ENCODE measurements at places on chromosomes 13 and 19.

- no peak for DNase-seq
Measured at GRCh38 chr13:24250376-24251057, 58.9 kb upstream of the C1QTNF9 start.

- DNase-seq: no peak
Measured at GRCh38 chr13:33690354-33690753, 127.6 kb upstream of the RFC3 start.

- DNase-seq: no peak
Measured at GRCh38 chr19:7605490-7606222, 10.0 kb downstream of the CAMSAP3 start.

GRCh38 chr13:110687736-110688135, 18.2 kb downstream of the CARS2 start:
- no peak for DNase-seq

GRCh38 chr13:41470196-41470595, 12.8 kb downstream of the RGCC start:
- no peak for DNase-seq
